Stimulated activated CD8-positive, alpha-beta memory T cell treated with anti-CD3 and anti-CD28 coated beads, Interleukin-2, amount 100 ng/mL, for 1 hour (primary cell): ENCODE measurements at places on chromosomes 12 and 14.
A peak's percentile ranks its signal among the peaks of the same experiment; 100 is the strongest.

GRCh38 chr12:612293-612692, 51.0 kb downstream of the NINJ2 start:
- no peak for DNase-seq

DNA sequence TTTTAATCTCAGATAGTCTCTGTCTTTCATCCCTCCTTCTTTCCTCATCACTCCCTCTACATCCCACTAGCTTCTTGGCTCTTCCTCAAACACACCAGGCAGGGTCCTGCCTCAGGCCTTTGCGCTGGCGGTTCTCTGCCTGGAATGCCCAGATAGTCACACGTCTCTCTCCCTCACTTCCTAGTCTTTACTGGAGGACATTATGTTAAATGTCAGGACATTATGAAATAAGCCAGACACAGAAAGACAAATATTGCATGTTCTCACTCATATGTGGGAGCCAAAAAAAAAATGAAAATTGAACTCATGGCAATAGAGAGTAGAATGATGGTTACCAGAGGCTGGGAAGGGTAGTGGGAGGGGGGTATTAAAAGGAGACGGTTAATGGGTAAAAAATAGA, 442.0 kb downstream of the MED13L start:
- DNase-seq: no peak

GRCh38 chr12:116662612-116663144, 75.2 kb downstream of the SPRING1 start:
- no peak for DNase-seq

DNA sequence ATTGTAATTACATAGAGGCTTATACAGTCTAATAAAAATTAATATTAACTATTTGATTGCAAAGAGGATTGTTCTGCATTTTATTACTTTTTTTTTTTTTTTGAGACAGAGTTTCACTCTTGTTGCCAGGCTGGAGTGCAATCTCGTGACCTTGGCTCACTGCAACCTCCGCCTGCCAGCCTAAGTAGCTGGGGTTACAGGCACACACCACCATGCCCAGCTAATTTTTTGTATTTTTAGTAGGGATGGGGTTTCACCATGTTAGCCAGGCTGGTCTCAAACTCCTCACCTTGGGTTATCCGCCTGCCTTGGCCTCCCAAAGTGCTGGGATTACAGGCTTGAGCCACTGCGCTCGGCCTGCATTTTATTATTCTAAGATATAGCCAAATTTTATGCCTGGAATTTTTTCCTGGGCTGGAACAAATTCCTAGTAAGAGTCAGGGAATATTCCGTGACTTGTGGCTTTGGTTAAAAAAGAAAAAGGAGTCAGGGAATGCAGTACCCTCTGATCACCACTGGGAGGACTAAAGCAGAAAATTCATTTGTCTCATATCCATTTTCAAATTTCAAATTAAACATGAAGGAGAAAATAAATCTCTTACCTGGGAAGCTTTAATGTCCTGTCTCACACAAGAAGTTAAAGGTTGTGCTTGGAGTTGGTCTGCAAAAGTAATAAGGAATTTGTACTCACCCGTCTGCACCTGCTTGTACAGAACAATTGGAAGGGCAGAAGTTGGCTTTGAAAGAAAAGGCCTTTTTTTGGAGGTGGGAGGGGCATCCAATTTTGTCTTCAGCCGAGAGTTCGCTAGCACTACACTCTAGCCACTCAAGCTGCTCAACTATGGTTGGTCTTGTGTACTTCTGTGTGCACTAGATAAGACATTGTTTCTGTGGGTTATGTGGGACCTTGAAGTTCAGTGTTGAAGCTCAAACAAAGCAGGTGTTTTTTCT, 8.7 kb downstream of the MARK3 start:
- no peak for DNase-seq

- DNase-seq: no peak
Observed at GRCh38 chr12:110141389-110141788, 17.2 kb downstream of the IFT81 start.

DNA sequence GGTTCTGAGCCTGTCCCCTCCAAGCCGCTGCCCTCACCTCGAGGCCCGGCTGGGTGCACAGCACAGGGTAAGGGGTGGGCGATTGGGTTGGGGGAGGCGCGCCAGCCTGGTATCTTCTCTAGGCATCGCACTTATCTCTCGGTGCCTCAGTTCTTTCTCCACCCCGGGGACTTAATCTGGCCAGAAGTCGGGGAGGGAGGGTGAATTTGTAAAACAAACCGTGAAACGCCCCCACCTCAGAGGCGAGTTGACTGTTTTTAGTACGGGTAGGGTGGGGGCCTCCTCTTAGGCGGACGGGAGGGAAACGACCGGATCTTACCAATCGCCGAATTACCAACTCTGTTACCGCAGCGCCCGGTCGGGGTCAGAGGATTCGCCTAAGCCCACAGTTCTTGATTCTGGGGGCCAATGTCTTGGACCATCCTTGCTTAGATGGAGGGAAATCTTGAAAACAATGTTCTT, 1.4 kb upstream of the TBX3 start:
- DNase-seq: no peak

DNA sequence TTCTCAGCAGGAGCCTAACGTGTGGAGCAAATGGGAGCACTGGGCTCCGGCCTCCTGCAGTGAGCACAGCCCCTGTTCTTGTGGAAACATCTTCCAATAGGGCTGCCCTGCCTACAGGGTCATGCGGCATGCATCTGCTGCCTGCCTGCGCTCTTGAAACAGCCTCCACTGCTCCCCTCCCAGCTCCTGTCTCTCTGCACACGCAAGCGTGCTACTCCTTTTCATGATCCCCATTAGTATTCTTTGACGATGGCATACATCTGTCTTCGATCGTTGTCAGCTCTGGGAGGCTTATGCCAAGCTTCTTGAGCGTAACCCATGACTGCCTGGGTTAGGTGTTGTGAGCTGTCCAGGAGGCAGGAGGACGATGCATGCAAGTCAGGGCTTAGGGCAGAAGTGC, 23.1 kb downstream of the NTF3 start:
- no peak for DNase-seq

GRCh38 chr12:57590864-57591781, at the start of gene PIP4K2C:
PIP4K2C (plus strand) TSS chr12:57591192; CDS start chr12:57591290, 98 bp downstream.
- DNase-seq: peak; percentile 60

DNA sequence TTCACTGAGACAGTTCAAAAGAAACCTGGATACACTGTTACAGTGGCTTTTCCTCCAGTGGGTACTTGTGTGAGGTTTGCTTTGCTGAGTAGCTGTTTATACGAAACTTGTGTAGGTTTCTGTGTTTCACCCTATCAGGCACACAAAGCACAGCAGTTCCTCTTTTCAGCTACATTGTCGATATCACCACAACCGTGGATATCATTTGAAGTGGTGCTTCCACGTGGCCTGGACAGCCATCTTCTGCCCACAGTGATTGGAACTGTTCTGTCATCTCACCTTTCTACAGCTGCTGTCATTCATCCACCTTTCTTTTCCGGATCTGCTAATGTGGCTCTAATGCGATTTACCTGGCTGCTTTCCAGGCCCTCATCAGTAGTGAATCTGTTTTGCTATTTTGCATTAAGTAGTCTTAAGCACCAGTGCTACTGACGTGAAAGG, 368.8 kb downstream of the SYT1 start:
- no peak for DNase-seq
